ENCODE measurements at places on chromosomes 7 and 10. TPM values are rescaled to one million over a fixed set of nuclear protein-coding genes. Genes with fewer than 3 reads are reported as not detected.

The ZNF3 gene
- total RNA-seq: 30.8 TPM

The STEAP1 gene
- total RNA-seq: 69.9 TPM

The PCDH15 gene
- under 0.01 TPM for total RNA-seq

The AGR2 gene
- not detected for total RNA-seq

The EIF4EBP2 gene
- total RNA-seq: 21.8 TPM

The CPN1 gene
- total RNA-seq: not detected

The ZDHHC6 gene
- 28.0 TPM for total RNA-seq

The C10orf105 gene
- under 0.01 TPM for total RNA-seq

The JAKMIP3 gene
- total RNA-seq: under 0.01 TPM

The CCDC201 gene
- total RNA-seq: not detected

The TMEM176B gene
- total RNA-seq: 95.3 TPM

The GIMAP6 gene
- under 0.01 TPM for total RNA-seq

The UCMA gene
- total RNA-seq: not detected

The COL13A1 gene
- total RNA-seq: 6.4 TPM

The ASB15 gene
- not detected for total RNA-seq

The AKR1D1 gene
- total RNA-seq: not detected

The NUTM2B gene
- 0.51 TPM for total RNA-seq

The LIPJ gene
- 0.26 TPM for total RNA-seq

The BMPER gene
- total RNA-seq: 12.2 TPM

The BTBD16 gene
- total RNA-seq: not detected

The AMPH gene
- total RNA-seq: 3.6 TPM

The MNX1 gene
- total RNA-seq: not detected

The ACHE gene
- total RNA-seq: under 0.01 TPM

The MRLN gene
- total RNA-seq: not detected

The AIFM2 gene
- total RNA-seq: 15.5 TPM

The RBP4 gene
- total RNA-seq: not detected

The FHIP2A gene
- 25.7 TPM for total RNA-seq

The EVX1 gene
- not detected for total RNA-seq

The SAP25 gene
- not detected for total RNA-seq

The CHST15 gene
- 7.9 TPM for total RNA-seq

The ACSL5 gene
- total RNA-seq: 1.7 TPM

Data from fibroblast of lung (primary cell).